ENCODE measurements at places on chromosomes 1 and 21.
A peak's percentile ranks its signal among the peaks of the same experiment; 100 is the strongest.

GRCh38 chr1:102262994-102263393, 266.3 kb upstream of the OLFM3 start:
- DNase-seq = no peak

GRCh38 chr1:40143891-40144575, 17.2 kb upstream of the RLF start:
- DNase-seq = peak; percentile 63

- no peak for DNase-seq
Observed at GRCh38 chr1:214318956-214319736, 38.2 kb downstream of the SMYD2 start.

DNA sequence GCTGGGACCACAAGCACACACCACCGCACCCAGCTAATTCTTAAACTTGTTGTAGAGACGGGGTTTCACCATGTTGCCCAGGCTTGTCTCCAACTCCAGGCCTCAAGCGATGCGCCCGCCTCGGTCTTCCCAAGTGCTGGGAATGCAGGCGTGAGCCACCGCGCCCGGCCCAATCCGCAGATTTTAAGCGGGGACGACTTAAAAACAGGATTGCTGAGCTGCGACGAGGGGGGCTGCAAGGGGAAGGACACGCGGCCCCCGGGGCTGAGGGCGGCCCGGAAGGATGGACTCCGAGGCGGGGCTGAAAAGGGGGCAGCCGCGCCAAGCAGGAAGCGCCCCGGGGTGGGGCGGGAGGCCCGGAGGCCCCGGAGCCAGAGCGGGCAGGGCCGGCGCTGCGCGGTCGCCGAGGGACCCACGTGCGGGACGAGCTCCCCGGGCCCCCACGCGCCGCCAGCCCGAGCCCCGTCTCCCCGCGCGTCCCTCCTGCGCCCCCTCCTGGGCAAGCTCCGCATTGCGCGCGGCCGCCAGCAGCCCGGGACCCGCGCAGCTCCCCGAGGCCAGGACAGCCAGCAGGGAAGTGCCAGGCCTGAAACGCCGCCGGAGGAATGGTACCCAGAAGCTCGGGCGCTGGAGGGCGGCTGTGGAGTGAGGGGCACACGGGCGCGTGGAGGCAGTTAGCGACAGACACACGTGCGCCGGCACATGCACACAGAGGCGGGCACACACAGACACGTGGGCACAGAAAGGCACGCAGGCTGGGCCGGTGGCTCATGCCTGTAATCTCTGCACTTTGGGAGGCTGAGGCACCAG, 5.5 kb upstream of the PRKCZ start:
- DNase-seq = peak; percentile 52

All from fibroblast of skin of back (primary cell).